ENCODE measurements at places on chromosomes 11 and 22.

DNA sequence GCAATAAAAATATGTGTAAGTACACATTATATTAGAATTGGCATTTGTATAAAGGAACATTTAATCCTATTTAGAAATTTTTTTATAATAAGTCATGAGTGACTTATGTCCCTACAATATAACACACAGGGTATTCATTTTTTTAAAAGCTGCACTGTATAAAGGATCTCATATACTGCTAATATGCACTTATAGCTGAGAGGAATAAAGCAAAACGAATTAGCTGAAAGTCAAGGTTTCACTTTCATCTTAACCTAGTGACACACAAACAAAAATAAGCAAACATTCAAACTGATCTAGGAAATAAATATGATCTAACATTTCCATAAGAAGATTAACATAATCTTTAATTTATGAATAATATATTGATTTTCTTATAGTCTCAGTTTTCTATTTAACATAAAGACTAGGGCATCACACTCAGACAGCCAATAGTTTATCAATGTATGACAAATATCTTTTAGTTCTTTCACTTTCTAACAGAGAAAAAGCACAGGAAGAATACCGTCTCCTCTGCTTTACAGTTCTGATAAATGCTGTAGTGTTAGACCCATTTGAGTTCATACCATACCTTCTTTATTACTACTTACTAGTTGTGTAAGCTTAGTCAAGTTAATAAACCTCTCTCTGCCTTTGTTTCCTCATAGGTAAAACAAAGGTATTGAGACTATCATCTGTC, 42.9 kb downstream of the DCDC1 start:
- no peak for DNase-seq

DNA sequence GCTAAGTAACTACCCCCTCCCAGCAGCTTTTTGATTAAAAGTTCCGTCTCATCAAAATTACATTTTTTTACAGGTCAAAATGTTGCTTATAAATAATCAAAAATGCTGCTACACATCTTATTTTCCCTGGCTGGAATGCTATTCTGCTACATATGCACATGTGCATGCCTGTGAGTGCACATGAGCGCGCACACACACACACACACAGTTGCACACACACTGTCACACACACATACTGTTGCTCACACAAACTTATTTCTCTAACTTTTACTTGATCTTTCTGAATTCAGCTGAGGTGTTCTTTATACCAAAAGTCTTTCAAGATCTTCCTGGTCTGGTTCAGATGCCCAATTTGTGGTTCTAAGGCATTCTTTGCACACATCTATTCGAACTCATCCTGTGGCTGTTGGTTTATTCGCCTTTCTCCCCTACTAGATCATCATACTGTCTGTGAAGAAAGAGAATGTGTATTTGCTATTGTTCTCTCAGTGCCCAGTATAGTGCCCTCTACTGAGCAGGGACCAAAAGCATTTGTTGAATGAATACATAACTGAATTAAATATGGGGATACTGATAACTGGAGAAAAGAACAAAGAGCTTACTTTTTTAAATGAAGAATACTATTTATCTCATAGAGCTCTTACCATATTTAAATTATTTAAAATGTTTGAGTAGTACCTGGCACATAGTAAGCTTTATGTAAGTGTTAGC, 68.1 kb upstream of the CCDC179 start:
- DNase-seq = no peak

- DNase-seq = no peak
These were observed 24.9 kb downstream of the ASCC2 start for GRCh38 chr22:29813126-29813525.

DNA sequence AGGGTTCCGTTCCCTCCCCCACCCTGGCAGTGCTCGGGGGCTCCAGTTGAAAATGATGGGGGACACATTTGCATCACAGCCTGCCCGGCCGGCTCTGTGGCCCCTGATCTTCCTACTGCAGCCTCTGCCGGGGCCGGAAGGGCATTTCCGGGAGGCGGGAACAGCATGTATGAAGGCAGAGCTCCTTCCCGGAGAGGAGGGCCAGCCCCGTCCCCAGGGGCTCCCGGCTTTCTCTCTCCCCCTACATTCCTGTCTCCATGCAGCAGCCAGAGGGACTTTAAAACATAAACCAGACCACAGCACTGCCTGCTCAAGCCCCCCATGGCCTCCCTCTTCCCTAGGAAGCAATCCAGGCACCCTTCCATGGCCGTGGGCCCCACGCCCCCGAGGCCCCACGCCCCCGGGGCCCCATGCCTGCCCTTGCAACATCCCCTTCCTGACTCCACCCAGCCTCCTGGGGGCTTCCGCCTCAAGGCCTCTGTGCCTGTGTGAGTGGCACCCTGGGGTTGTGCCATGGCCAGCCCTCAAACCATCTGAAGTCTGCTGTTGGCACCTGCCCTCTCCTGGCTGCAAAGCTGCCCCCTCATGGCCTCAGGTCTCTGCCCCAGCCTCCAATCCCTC, 73.1 kb downstream of the CDKN1C start:
- no peak for DNase-seq

DNA sequence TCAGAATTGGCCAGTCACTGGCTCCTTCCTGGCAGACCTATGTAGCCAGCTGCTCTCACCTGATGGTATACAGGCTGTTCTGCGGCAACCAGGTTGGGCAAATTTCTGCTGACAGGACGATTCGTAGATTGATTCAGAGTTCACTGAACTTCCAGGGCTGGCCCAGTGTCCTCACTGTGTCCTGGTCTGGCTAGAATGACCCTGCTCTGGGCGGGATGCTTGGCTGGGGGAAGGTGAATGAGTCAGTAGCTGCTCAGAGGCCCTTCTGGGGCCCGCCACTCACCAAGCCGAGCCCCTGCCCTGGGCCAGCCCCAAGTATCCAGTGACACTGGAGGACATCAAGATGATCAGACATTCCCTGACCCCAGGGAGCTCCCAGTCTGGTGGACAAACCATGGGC, 62.9 kb upstream of the WNT11 start:
- no peak for DNase-seq

GRCh38 chr11:116427903-116428637, 344.7 kb downstream of the BUD13 start:
- no peak for DNase-seq

DNA sequence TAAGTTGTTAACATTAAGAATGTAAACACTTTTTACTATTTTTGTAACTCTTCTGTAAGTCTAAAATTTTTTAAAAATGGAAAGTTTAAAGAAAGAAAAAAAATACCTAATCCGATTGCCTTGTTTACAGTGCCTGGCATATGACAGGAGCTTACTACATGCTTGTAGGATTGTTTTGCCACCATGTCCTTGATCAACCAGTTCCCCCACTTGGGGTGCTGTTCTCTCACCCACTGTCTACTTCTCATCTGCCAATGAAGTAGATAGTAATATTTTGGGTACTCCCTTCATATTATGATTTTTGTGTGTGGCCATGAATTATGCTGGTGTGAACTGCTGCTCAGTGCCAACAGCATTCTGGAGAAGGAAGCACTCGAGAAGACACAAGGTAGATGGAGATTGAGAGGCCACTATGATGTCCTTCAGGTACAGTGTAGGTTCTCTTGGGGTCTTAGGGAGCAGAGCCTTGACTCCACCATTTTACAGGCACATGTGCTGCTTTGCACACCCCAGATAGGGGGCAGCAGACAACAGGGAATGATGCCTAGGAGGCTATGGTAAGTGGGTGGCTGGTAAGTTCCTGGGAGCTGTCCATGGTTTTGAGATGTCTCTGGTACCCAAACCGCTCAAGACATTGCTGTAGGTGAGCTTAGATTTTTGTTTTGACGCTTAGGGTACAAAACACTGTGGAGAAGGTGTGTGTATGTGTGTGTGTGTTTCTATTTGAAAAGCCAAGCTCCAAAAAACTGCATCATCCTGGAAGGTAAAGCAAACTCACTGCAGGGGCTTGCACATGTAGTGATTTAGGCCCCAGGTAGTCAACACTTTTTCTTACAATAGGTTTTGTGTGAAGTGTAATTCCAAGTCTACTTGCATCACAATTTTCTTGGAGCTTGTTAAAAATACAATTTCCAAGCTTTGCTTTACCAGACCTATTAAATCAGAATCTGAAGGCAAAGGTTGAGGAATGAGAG, 494.5 kb upstream of the LARGE1 start:
- DNase-seq = peak; percentile 63

- DNase-seq = no peak
These were observed 114.2 kb downstream of the KCNQ1 start for GRCh38 chr11:2558861-2559526.

GRCh38 chr22:49815641-49816091, 12.0 kb downstream of the BRD1 start:
- DNase-seq = no peak

All from HEK293T (cell line).